ENCODE measurements at places on chromosomes 3 and 15. TPM values are rescaled to one million over a fixed set of nuclear protein-coding genes. Genes with fewer than 3 reads are reported as not detected.

GUCA1C gene
- total RNA-seq, result 14.0 TPM

C3orf49 gene
- total RNA-seq, result not detected

FBXL2 gene
- total RNA-seq, result 30.1 TPM

SERPINI2 gene
- total RNA-seq, result not detected

GHSR gene
- total RNA-seq, result not detected

CGNL1 gene
- 41.4 TPM for total RNA-seq

PLA2G4D gene
- total RNA-seq, result not detected

P2RY14 gene
- total RNA-seq, result 4.9 TPM

ZNF502 gene
- 22.1 TPM for total RNA-seq

CTXN2 gene
- total RNA-seq, result not detected

ACSBG1 gene
- 1.0 TPM for total RNA-seq

SPINK8 gene
- total RNA-seq, result not detected

CCR8 gene
- total RNA-seq, result not detected

BMF gene
- total RNA-seq, result 20.1 TPM

GABRB3 gene
- 44.0 TPM for total RNA-seq

SEMA6D gene
- 69.2 TPM for total RNA-seq

TMCO5A gene
- total RNA-seq, result not detected

SAMD7 gene
- 22.0 TPM for total RNA-seq

KLHL40 gene
- 7.7 TPM for total RNA-seq

STIMATE gene
- total RNA-seq, result 12.9 TPM

GOLGA6L9 gene
- 14.8 TPM for total RNA-seq

PPP2R3A gene
- total RNA-seq, result 25.5 TPM

TFRC gene
- 99.2 TPM for total RNA-seq

HYAL2 gene
- total RNA-seq, result 71.0 TPM

TRH gene
- 14.0 TPM for total RNA-seq

CMTM8 gene
- total RNA-seq, result 3.4 TPM

NR1I2 gene
- 0.38 TPM for total RNA-seq

HHLA2 gene
- total RNA-seq, result not detected

AGTR1 gene
- 3.5 TPM for total RNA-seq

ZNF80 gene
- total RNA-seq, result not detected

SLC2A2 gene
- total RNA-seq, result not detected

IQCH gene
- 9.3 TPM for total RNA-seq

HCLS1 gene
- 7.0 TPM for total RNA-seq

CPEB1 gene
- 9.8 TPM for total RNA-seq

TMEM207 gene
- total RNA-seq, result not detected

FOXB1 gene
- total RNA-seq, result not detected

INO80 gene
- 38.1 TPM for total RNA-seq
